Fibroblast of skin of left quadriceps (primary cell): ENCODE measurements at places on chromosomes 5 and 9.

DNA sequence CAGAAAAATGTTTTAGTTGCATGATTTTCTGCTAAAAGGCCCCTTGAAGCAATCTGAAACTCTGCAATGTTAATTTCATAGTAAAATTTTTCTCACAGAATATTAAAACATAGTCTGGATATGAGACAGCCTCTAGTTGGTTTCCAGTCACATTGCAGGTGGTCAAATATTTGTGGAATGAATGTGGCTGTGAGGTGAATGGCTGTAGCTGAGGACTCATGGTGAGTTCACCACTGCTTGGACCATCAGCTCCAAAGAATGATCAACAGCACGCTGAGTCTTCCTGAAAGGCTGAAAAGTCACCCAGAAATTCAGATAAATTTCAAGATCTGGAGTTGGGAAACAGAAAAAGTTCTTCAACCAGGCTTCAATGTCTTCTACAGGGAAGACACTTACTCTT, 79.8 kb downstream of the MAT2B start:
- peak; percentile 33 for DNase-seq

GRCh38 chr5:169305366-169305765, 4.4 kb upstream of the SLIT3 start:
- DNase-seq: no peak

- DNase-seq: peak; percentile 21
Observed at GRCh38 chr5:130333089-130333488, 428.8 kb downstream of the CHSY3 start.

DNA sequence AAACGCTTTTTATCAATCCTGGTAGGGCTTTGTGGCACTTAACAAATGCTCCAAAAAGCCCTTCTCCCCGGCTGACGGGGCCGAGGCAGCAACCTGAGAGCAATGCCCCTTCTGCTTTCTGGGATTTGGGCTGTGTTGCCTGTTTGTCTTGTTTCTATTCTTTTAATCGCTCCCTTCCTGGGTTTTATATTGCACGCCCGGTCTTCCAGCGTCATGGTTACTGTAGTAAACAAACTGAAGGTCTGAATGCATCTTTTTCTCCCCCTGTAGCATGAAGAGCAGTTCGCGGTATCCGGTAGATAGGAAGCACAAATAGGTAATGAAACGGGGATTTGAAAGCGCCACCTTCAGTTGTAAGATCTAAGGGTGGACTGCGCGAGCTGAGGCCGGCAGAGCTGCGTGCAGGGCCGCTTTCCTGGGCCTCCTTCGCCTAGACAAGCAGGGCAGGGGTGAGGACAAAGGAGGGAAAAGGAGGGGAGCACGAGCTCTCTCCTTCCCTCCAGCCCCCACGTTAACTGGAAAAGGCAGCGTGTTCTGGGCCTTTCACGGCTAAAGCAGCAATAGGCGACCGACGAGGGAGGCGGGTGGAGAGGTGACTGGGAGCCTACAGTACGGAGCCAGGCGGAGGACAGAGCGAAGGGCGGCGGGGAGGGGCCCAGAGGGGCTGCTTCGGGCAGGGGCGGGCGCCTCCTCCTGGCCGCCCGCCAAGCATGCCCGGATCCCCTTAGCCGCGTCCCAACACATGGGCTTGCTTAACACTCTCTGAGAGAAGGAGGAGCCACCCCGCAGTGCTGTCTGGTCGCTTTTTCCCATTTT, 49.3 kb upstream of the ZNF366 start:
- DNase-seq: peak; percentile 65

DNA sequence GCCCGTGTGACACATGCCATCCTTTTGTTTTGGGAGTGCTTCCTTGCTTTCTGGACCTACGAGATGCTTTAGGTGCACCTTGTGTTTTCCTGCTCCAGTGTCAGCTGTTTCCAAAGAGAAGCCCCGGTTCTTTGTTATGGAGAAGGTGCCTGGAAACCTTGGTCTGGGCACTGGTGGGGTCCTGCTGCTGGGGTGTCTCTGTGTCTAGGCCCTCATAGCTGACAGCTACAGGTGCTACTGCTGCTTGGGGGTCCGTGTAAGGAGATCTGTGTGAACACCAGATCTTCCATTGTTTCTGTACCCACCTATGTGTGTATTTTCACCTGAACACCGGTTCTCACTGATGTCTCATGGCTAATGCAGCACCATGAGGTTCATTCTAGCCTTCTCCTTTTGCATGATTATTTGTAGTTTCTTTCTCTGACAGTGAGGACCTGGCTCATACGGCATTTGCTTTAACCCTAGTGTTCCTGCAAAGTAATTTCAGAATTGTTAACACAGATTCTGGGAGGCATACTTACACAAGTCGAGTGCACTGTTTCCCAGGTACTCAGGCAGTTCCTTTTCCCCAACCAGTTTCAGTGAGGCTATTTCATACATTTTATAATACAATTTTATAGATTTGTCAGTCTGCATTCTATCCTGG, 13.2 kb upstream of the FAM120AOS start:
- DNase-seq: no peak
